Activated CD8-positive, alpha-beta T cell treated with anti-CD3 and anti-CD28 coated beads for 36 hours (primary cell): ENCODE measurements at places on chromosomes 2 and 18. TPM values are rescaled to one million over a fixed set of nuclear protein-coding genes. Genes with fewer than 3 reads are reported as not detected.
A peak's percentile ranks its signal among the peaks of the same experiment; 100 is the strongest.

GRCh38 chr2:204973616-204974015 is 428.3 kb downstream of the PARD3B start:
- H3K27ac ChIP-seq = no peak overlapping the region
- peaks cover 3% of the 10 kb centered on the region for H3K36me3 ChIP-seq
- H3K27me3 ChIP-seq = no peaks in the 10 kb centered on the region
- peaks cover 24% of the 10 kb centered on the region for H3K4me1 ChIP-seq

- H3K4me3 ChIP-seq = no peak overlapping the region
- no peaks in the 10 kb centered on the region for H3K4me1 ChIP-seq
- no peaks in the 10 kb centered on the region for H3K27me3 ChIP-seq
- H3K36me3 ChIP-seq = no peaks in the 10 kb centered on the region
- no peak for DNase-seq
- H3K27ac ChIP-seq = no peak overlapping the region
Measured at GRCh38 chr2:146853741-146854444, 990.9 kb upstream of the ACVR2A start.

DNA sequence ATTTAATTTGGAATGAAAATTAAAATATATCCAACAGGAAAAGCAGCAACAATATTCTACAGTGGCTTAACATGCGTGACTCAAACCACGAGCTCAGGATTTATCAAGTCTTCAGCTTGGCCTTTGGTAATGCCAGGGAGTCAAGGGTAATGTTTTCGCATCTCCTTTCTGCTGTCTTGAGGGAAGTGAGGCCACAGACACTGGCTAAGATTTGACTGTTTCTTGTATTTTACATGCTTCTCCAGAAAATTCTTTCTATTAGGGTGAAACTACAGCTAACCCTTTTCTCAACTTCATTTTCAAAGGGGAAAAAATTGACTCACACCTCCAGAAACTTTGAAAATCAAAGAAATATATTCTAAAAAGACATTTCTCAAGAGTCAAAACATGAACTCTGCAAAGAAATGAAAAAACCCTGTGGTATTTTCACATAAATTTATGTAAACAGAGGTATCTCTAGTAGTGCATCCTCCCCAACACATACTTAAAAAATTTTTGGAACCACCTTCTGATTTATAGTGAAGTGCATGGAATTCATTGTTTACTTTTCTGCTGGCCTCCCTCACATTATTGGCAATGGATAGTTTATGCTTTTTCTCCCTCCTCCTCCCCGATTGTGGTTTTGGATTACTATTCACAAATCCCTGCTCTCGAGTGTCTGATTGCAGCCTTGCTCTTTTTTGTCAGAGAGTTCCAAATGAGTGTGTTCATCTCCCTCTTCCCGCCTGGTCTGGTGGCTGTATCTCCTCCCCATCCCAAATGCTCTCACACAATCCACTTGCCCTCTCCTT is 48.7 kb downstream of the DPP4 start:
- peaks cover 56% of the 10 kb centered on the region for H3K4me1 ChIP-seq
- peaks cover 26% of the 10 kb centered on the region for H3K36me3 ChIP-seq
- no peak overlapping the region for H3K4me3 ChIP-seq
- no peak overlapping the region for H3K27ac ChIP-seq

GRCh38 chr2:223969315-223969714 is 12.1 kb downstream of the MRPL44 start:
- DNase-seq = no peak
- H3K4me1 ChIP-seq = peaks cover 10% of the 10 kb centered on the region
- H3K27ac ChIP-seq = no peak overlapping the region
- no peak overlapping the region for H3K4me3 ChIP-seq

- peaks cover 4% of the 10 kb centered on the region for H3K4me1 ChIP-seq
- no peak for DNase-seq
- no peak overlapping the region for H3K4me3 ChIP-seq
- no peak overlapping the region for H3K27ac ChIP-seq
- no peaks in the 10 kb centered on the region for H3K36me3 ChIP-seq
Measured at GRCh38 chr2:221025398-221025797, 546.7 kb downstream of the EPHA4 start.

DNA sequence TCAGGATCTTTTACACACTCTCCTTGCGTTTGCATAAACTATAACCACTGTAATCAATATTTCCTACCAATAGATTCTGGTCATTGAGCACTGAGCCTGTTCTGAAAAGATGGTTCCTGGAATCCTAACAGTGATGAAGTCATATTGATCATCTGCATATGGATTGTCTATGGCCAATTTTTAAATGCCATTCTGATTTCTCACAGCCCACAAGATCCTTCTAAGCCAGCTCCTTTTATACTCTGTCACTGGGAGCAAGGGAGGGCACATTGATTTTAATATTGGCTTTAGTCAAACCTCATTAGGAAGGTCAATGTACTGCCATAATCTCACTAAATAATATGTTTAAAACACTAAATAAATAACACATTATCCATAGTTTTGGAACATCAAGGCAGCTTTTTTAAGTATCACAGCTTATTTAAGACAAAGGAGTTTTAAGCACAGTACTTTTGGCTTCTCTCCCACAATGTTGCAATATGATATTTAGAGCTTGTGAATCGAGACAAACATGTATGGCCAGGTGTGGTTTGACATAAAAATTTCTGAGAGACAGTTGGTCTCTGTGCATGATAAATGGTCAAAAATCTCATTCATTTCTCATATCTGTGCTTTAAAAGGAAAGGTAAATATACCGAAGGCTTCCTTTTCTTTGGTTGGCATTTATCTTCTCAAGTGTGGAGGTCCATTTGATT is 267.3 kb downstream of the MTX2 start:
- H3K4me3 ChIP-seq = no peak overlapping the region
- no peaks in the 10 kb centered on the region for H3K36me3 ChIP-seq
- H3K27me3 ChIP-seq = peaks cover 6% of the 10 kb centered on the region
- no peaks in the 10 kb centered on the region for H3K4me1 ChIP-seq

DNA sequence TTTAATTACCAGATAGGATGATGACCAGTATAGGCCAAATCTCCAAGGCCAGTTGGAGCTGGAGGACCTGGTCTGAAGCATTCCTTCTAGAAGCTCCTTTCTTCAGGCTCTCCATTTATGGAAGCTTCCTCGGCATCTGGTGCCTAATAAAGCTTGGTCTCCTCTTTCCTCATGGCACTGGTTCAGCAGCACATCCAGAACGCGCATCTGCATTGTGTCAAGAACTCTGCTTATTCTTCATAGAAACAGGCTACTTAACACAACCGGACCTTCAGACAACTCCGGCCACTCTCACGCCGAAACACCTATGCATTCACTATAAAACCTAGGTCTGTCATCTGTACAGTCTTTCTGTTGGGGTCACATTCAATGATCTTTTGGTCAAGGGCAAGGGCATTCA is 99.8 kb downstream of the COL6A3 start:
- no peaks in the 10 kb centered on the region for H3K36me3 ChIP-seq
- peaks cover under 1% of the 10 kb centered on the region for H3K27me3 ChIP-seq
- no peak overlapping the region for H3K4me3 ChIP-seq

DNA sequence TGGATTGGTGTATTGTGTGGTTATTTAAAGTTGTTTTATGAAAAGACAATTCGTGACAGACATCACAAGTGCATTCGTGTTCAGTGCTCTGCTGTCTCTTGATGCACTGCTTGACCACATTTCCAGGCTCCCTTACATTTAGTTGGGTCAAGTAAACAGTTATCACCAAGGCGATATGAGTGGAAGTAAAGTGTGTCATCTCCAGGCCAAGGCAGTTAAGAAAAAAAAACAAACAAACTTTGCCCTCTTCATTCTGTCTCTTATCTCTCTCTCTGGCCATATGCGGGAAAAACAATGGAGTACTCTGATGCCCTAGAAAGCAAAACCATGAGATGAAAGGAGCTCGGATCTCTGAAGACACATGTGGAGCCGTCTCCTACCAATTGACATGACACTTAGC is 131.1 kb downstream of the DSEL start:
- peaks cover 5% of the 10 kb centered on the region for H3K4me1 ChIP-seq
- no peak overlapping the region for H3K4me3 ChIP-seq
- no peak for DNase-seq
- H3K27ac ChIP-seq = no peak overlapping the region
- no peaks in the 10 kb centered on the region for H3K27me3 ChIP-seq
- no peaks in the 10 kb centered on the region for H3K36me3 ChIP-seq

- H3K27me3 ChIP-seq = no peaks in the 10 kb centered on the region
- H3K4me3 ChIP-seq = no peak overlapping the region
- no peaks in the 10 kb centered on the region for H3K4me1 ChIP-seq
- H3K27ac ChIP-seq = no peak overlapping the region
- DNase-seq = no peak
- no peaks in the 10 kb centered on the region for H3K36me3 ChIP-seq
Measured at GRCh38 chr2:99775585-99775984, 285.8 kb upstream of the REV1 start.

- H3K27ac ChIP-seq = peak overlapping the region; percentile 93
- H3K36me3 ChIP-seq = peaks cover 14% of the 10 kb centered on the region
- H3K4me3 ChIP-seq = peak overlapping the region; percentile 97
Measured at GRCh38 chr2:69437751-69438154, 518 bp upstream of the NFU1 start.

DNA sequence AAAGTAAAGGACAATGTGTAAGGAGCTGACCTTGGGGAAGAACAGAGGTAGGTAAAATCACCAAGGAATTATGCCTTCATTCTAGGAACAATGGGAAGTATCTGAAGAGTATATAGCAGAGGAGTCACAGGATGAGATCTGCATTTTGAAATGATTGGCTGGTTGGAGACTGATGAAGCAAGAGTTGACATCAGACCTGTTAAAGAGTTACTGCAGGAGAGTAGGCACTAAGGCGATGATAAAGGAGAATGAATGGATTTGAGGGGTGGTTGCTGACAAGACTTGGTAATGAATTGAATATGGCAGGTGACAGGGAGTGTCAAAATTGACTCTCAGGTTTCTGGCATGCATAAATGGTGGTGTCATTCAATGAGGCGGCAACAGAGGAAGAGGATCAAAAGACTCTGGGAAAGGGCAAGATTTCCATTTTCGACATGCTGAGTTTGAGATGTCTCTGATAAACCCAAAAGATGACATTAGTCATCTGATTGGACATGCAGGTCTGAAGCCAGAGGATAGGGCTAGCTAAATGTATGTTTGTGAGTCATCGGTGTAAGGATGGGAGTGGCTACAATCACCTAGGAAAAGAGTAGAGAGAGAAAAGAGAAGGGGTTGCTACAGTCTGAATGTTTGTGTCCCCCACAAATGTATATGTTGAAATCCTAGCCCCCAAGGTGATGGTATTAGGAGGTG is 236.5 kb downstream of the DYM start:
- H3K36me3 ChIP-seq = peaks cover 15% of the 10 kb centered on the region
- H3K4me3 ChIP-seq = no peak overlapping the region
- H3K4me1 ChIP-seq = peaks cover 19% of the 10 kb centered on the region
- DNase-seq = no peak
- no peaks in the 10 kb centered on the region for H3K27me3 ChIP-seq

GRCh38 chr18:10386049-10386448 is 68.4 kb upstream of the APCDD1 start:
- H3K4me1 ChIP-seq = no peaks in the 10 kb centered on the region
- H3K27me3 ChIP-seq = peaks cover 6% of the 10 kb centered on the region
- H3K27ac ChIP-seq = no peak overlapping the region

DNA sequence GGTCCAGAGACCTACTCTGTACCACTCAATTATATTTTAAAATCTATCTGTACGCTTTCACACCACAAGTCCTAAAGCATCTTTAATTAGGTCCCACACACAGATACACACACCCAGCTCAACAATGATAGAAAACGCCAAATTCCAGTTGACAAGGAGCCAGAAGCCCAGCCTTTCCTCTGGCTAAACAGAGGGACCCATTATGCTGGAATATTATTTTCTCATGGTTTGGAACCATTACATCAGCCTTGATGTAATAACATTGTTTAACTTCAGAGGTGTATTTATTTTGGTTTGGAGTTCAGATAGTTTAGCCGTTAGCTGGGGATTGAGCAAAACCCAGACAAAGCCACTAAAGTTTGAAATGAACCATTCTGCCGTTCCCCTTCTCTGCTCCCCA is 14.0 kb upstream of the INHBB start:
- no peak overlapping the region for H3K27ac ChIP-seq
- no peak for DNase-seq
- no peaks in the 10 kb centered on the region for H3K4me1 ChIP-seq
- H3K27me3 ChIP-seq = peaks cover 16% of the 10 kb centered on the region
- no peak overlapping the region for H3K4me3 ChIP-seq
- no peaks in the 10 kb centered on the region for H3K36me3 ChIP-seq

- no peaks in the 10 kb centered on the region for H3K36me3 ChIP-seq
- peaks cover 5% of the 10 kb centered on the region for H3K27me3 ChIP-seq
- no peak overlapping the region for H3K4me3 ChIP-seq
- no peaks in the 10 kb centered on the region for H3K4me1 ChIP-seq
- H3K27ac ChIP-seq = no peak overlapping the region
Measured at GRCh38 chr18:32271672-32272208, 81.9 kb downstream of the MEP1B start.

DNA sequence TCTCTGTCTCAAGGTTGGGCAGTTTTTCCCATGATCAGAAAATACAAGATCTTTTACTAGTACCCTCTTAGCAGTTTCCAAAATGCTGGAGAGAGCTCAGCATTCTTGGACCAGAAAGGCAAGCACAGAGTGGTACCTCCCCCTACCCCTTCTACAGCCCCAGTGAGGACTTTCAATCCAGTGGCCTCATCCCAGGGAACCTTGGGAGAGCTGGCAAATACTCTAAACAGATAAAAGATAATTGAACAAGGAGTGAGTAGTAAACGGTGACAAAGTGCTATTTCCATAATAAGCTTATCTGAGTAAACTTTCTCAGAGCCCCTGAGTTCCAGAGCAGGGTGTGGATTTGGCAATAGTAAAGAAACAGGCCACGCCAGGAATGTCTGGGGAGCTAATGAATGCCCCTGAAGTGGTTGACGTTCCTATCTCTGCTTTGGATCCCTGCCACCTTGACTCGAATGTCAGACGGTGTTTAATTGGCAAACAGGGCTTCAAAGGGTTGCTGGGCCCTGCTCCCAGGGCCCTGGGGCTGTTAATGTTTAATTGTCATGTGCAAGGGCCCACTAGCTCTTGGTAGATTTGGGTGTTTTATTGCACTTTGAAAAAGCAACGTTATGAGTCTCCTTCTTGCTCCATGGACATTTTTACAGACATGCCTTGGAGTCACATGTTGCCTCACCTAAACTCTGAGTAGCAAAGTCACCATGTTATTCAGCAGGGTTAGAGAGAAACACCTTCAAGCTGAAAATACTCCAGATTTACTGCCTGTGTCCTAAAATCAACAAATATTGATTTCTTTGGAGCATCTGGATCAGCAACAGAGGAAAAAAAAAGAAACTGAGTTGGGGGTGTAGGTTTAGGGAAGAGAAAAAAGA is 239.9 kb downstream of the CYRIA start:
- H3K27ac ChIP-seq = no peak overlapping the region
- no peak for DNase-seq
- no peaks in the 10 kb centered on the region for H3K36me3 ChIP-seq
- H3K4me3 ChIP-seq = no peak overlapping the region
- H3K4me1 ChIP-seq = no peaks in the 10 kb centered on the region

GRCh38 chr18:55458456-55459203 is 129.4 kb downstream of the TCF4 start:
- no peaks in the 10 kb centered on the region for H3K4me1 ChIP-seq
- peaks cover 1% of the 10 kb centered on the region for H3K27me3 ChIP-seq
- no peak overlapping the region for H3K27ac ChIP-seq
- H3K4me3 ChIP-seq = no peak overlapping the region

Gene VSNL1
- total RNA-seq = not detected

Gene TXNDC2
- not detected for total RNA-seq

Gene IL18RAP
- total RNA-seq = 6.0 TPM

Gene GYPC
- 173 TPM for total RNA-seq

Gene TMEM169
- 0.76 TPM for total RNA-seq

Gene CYTIP
- total RNA-seq = 520 TPM

Gene AQP12A
- not detected for total RNA-seq

Gene OR6B2
- total RNA-seq = not detected

Gene TBR1
- total RNA-seq = not detected

Gene UPP2
- total RNA-seq = not detected

Gene LDLRAD4
- total RNA-seq = 37.3 TPM

Gene AFF3
- total RNA-seq = 3.1 TPM
